Gastroesophageal sphincter (tissue), 4 donors: ENCODE measurements at places on chromosomes 2 and 18.

GRCh38 chr2:236790963-236791362, 221.3 kb downstream of the ACKR3 start:
- no peak for ATAC-seq

GRCh38 chr2:233857511-233858141, 3.3 kb upstream of the HJURP start:
- ATAC-seq: no peak

DNA sequence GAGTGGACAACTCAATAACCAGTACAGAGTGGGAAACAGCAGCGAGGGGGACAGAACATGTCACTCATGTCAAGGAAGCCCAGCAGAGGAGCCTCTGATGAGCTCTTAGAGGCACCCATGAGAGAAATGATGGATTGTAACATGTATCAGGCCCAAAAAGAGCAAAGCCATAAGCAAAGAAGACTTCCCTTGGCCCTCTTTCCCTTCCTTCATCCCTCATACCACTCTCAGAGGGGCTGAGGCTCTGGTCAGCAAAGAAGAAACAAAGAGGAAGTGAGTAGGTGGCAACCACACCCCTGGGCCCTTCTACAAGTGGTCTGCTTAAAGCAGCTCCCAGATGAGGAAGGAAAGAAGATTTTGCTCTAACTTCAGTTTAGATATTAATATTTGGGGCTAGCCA, 112.8 kb downstream of the CDC42EP3 start:
- ATAC-seq: no peak

- ATAC-seq: no peak
Observed at GRCh38 chr18:55229682-55230081, 270.4 kb upstream of the CCDC68 start.

DNA sequence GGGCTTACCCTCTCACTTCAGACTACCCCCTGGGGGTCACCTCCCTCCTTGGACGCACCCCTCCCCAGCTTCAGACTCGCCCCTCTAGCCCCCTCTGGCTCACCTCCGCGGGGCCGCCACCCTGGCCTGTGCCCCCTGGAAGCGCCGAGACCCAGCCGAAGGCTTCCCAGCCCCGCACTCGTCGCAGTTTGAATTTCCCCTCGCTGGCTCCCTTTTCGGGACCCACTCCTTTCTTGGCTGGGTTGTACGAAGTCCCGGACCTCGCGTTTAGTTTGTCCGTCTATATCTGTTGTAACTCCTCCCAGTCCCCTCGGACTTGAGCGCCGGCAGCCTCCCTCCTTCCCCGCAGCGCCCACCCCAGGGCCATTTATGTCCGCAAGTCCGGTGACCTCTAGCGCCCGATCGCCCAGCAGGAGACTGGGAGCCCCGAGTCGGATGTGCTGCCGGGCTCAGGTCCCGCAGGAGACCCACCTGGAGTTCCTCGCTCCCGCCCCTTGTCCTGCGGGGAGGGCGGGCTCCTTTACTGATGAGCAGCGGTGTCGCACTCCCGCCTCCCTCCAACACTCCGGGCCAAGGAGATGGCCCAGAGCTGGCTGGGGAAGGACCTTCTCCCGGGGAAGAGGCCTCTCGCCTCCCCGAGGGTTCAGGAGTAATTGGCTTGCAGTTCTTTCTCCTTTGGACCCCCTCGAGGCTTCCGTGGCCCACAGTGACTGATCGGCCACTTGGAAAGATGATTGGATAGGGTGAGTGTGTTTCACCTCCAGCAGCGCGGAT, 692 bp upstream of the RAX start:
- peak; percentile 19 for ATAC-seq
